ENCODE measurements at places on chromosomes 3 and 15. TPM values are rescaled to one million over a fixed set of nuclear protein-coding genes. Genes with fewer than 3 reads are reported as not detected.

Gene CEP19
- total RNA-seq: 3.1 TPM

Gene KCNAB1
- total RNA-seq: 0.82 TPM

Gene ANKRD63
- not detected for total RNA-seq

- no peaks in the 10 kb centered on the region for H3K27me3 ChIP-seq
- peak overlapping the region; percentile 28 for H3K27ac ChIP-seq
- DNase-seq: no peak
- H3K4me3 ChIP-seq: no peak overlapping the region
- peaks cover 6% of the 10 kb centered on the region for H3K36me3 ChIP-seq
Observed at GRCh38 chr3:15326037-15326436, 6.3 kb downstream of the SH3BP5 start.

Measured in lung (tissue), 17 donors.